ENCODE measurements at places on chromosomes 5 and 9.

DNA sequence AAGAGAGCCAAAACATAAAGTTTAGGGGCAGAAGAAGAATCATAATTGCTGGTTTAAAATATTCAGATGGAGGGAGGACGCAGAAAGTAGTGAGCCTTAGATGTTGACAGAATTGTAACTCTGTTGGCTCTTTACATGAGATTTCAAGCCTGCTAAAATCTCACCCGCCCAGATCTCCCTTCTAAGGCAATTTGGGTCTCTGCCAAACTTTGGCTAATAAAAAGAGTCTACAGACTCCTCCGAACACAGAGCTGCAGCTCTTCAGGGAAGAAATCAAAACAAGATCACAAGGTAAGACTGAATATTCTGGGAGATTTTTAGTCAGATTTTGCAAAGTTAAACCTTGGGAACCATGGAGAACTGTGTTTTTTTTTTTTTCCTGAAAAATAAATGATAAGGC lies at the start of gene IL33:
Gene IL33 (plus strand): TSS at position 246 of the 400 bp plus-strand sequence. CDS start 25,888 bp downstream, outside the sequence.
- peak; percentile 13 for DNase-seq

DNA sequence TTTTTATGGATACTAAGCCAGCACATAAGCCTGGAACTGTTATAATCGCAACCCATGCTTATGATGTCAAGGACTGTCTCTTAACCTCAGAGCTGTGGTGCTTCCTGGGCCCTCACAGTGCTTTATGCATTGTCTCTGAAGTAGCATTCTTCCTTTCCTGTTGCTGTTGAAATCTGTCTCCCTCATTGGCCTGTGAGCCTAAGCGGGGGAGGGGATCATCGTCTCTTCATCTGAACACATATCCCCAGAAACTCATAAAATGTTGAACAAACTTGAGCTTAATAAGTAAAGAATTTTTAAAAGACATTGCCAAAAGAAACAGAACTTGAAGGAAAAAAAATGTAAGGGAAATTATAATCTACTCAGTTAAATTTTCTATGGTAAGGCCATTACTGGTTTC lies 80.3 kb downstream of the SGCD start:
- no peak for DNase-seq

DNA sequence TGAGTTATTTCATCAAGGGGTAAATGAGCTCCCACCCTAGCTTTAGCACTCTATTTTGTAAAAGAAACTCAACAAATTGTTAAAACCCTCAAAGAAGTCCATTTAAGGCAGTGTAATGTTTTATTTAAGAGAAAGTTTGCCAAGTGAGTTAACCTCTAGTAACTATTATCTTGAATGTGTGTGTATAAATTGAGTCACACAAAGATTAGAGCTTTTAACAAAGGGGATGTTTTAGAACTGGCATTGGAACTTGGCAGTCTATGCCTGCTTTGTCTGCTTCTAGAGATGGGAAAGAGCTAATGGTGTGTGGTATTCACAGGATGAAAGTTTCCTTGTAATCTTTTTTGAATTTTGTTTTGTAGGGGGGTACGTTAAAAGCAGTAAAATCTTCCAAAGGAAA lies 33.2 kb downstream of the KDM3B start:
- DNase-seq: no peak

- DNase-seq: no peak
Measured at GRCh38 chr5:157443041-157443549, 16.9 kb upstream of the NIPAL4 start.

DNA sequence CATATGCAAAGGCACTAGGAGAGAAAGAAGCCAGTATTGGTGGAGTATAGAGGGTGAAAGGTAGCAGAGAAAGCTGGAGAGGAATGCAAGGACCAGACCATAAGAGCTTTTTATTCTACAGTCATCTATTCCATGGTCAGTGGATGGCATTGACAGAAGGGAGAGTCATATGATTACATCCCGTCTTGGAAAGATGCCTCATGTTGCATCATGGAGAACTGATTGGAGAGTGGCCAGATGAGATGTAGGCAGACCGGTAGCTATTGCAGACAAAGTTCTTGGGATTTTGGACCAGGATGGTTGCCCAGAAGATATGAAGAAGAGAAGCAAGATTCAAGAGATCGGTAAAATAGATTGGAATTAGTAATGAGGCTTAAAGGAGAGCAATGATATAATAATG lies 260.7 kb downstream of the CHSY3 start:
- no peak for DNase-seq

DNA sequence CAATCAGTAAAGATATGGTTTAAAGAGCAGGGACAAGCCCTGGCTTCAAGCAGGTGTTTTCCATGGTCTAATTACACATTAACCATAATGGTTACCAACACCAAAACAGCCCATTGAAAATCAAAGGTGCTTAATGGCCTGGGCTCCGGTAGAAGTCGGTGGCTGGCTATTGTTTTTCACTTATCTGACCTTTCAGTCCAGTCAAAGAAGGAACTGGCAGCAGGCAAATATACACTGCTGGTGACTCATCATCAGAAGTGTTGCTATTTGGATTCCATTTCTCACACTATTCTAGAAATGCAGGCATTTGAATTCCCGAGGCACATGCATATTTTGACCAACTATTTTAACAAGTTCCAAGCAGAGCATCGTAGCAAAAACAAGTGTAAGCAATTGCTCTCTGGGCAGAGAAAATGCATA lies 26.3 kb upstream of the GABRP start:
- DNase-seq: no peak

DNA sequence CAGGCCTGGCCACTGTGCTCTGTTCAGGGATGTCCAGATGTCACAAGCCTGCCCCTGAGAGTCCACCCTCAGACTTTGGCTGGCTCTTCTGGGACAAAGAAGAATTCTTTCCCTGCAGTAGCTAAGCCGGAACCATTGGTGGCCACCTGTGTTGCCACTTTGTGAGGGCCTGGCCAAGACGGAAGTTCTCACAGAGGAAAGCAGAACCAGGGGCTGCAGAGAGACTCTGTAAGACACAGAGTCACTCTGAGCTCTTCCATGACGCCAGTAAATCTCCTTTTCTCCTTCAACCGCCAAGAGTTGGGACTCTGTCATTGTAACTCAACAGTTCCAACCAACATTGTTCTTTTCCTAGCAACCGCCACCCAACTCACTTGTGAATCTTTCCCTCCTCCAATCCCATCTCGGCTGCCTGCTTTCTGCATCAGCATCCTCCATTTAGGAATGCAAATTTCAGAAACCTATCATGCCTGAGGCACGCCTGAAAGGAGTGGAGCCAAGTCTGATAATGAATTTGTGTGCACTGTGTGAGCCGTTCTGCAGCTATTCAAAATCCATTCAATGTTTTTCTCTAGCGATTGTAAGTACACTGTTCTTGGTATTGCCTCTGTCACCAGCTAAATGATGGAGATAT lies 37.8 kb upstream of the ATP6V1G1 start:
- no peak for DNase-seq

GRCh38 chr9:135514342-135515082 lies 6.7 kb upstream of the LCN1 start:
- DNase-seq: no peak

GRCh38 chr9:23341346-23341745 lies 484.7 kb downstream of the ELAVL2 start:
- DNase-seq: peak; percentile 3

GRCh38 chr9:27168496-27168895 lies 59.5 kb downstream of the TEK start:
- no peak for DNase-seq

GRCh38 chr9:129489838-129490582 lies 130.9 kb downstream of the C9orf50 start:
- DNase-seq: no peak

DNA sequence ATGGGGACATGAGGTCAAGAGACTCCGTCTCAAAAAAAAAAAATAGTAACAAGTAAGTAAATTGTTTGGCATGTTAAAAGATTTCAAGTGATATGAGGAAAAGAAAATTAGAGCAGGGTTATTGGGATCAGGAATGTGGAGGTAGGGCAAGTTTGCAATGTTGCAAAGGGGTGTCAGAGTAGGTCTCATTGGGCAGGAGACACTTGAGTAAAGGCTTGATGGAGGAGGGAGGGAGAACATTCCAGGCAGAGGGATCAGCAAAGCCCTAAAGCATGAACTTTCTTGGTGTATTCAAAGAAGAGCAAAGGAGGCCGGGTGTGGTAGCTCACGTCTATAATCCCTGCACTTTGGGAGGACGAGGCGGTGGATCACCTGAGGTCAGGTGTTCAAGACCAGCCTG lies 87.1 kb upstream of the HAND1 start:
- DNase-seq: no peak

GRCh38 chr9:3571500-3571899 lies 45.7 kb upstream of the RFX3 start:
- no peak for DNase-seq

DNA sequence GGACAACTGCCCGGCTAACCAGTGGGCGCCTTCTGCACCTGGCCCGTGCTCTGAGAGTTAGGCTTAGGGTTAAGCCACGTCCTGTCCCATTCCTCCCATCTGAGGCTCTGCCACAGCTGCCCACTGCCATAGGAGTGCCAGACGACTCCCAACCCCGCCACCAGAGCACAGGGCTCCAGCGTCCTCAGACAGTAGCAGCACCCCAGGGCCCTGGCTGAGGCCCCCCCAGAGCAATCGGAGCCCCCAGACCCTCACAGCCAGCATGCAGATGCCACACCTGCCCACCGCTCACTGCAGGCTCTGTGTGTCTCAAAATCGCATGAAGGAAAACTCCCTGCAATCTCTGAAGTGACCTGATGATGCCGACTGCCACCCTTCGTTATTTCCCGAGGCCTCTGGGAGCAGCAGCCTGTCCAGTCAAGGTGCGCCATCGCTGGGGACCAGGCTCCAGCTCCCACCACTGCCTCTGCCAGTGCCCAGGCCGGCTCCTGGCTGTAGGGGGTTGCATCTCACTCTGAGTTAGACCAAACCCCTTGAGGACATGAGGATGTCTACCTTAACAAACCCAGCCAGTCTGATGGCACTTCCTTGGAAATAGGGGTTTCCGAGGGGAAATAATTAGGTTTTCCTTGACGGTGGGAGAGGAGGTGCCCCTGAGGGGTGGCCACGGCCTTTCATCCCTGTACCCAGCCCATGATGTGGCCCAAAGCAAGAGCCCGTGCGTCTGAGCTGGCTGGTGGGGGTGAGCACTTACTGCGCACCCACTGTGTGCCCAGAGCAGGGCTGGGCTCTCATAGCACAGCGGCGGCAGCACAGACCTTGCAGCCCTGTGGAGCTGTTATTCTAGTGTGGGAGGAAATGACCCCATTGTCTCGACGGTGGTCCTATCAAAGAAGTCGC lies 58.0 kb upstream of the RNF130 start:
- no peak for DNase-seq

- no peak for DNase-seq
Measured at GRCh38 chr5:141915881-141916336, 7.8 kb upstream of the DELE1 start.

DNA sequence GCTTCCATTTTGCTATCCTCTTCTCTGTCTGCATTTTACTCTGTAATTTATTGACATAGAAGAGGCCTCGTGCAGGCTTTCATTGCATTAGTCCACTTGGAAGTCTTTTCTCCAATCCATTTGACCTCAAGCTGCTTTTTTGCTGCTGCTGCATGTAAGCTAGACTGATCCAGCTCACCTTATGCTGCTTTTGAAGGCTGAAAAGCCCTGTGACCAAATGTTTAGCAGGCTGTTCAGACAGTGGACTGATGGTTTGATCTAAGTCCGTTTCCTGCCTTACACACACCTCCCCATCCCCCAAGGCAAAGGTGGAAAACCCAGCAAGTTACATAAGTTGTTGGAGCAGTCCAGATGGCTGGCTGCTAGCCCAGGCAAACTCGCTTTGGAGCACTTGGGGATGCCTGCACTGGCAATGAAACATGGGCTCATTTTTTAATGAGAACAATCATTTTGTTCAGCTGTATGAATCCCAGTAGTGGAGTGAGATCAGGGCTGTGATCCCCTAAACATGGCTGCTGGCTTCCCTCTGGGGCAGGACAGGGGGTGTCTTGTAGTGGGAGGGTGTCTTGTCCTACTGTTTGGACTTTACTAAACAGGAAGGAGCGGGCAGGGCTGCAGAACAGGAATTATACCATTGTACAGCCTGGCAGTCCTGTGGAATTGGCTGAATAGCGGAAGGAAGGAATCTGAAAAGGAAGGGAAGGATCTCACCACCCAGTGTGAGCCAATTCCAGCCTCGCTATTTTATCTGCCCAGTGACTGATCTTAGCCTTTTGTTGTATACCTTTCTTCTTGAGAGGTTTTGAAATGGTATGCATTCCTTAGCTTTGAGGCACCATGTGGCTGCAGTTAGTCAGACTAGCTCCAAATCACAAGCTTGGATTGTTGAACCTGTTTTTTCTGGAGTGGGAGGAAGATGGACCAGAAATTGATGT lies 212.0 kb downstream of the ARHGAP26 start:
- DNase-seq: peak; percentile 33

DNA sequence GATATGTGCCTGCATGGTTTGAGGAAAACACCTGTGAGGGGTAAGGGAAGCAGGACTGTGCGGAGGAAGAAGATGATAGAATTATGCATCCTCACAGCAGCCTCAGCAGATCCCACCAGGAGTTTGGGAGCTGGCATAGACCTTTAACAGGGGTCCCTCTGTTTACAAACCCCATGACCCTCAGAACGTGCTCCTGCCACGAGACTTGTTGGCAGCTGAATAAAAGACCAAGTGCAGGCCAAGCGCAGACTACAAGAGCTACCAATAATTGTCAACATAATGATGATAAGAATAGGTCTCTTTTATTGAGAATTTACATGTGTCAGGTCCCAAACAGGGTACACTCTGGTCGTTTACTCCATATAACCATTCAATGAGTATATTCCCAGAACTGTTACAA lies 236.0 kb downstream of the MED10 start:
- no peak for DNase-seq

GRCh38 chr5:96199713-96200183 lies 233.3 kb downstream of the PCSK1 start:
- no peak for DNase-seq

DNA sequence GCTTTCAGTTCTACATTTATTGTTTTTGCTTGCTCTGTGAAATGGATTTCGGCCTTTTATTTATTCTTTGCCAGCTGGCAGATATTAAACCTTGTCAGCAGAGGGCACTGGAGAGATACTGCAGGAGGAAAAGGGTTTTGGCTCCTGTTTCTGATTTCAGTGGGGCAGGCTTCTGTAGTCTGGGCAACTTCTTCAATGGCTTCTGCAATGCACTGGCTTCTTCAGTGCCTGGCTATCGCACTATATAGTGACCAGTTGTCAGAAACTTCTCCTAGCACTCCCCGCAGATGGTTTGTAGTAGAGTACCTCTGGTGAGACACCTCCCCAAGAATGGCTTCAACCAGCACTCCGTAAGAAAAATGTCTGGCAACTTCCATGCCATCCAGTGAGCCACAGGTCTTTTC lies 3.2 kb upstream of the NFX1 start:
- peak; percentile 82 for DNase-seq

DNA sequence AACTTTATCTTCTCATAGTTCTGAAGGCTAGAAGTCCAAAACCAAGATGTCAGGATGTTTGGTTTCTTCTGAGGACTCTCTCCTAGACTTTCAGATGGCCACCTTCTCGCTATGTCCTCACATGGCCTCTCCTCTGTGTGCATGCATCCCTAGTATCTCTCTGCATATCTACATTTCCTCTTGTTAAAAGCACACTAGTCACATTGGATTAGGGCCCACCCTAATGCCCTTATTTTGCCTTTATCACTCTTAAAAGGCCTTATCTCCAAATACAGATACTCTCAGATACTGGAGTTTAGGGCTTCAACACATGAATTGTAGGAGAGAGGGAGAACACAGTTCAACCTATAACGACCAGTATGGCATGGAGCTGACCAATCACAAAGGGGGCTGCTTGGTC lies 151.7 kb downstream of the PRELID2 start:
- no peak for DNase-seq

All from T47D (cell line).